Ecto neural progenitor cell (in vitro differentiated cells): ENCODE measurements at places on chromosomes 12 and 14.

DNA sequence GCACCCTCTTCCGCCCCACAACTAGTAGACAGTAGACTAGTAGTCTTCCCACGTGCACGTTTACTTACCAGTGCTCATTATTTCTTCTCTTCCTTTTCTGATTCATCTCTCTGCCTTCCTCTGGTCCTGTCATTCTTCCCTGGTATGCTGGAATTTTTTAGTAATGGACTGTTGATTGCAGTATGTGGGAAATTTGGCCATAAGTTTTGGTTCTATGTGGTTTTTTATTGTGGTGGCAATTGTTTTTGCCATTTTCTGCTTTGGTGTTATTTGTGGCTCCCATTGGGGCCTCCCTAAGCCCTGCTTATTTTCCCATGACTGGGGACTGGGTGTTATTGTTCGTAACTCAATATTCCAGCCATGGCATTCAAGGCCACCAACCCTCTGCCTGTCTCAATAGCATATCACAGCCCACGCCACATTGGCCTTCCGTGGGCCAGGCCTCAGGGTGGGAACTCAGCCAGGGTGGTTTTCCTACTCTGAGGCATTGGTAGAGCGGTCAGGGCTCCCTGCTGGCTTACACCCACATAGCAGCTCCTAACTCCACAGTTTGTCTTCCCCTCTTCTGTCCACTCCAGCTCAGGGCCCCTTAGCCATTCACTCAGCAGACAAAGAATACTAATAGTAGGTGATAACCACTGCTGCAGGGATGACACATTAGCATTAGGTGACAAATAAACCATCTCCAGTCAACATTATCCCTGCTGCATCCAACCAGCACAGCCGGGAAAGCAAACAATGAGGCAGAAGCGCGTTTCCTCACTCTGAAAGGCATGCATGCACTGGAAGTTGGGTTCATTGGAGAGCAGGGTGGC is 321.5 kb downstream of the CACNA1C start:
- DNase-seq = no peak

GRCh38 chr14:88765130-88765529 is 27.6 kb downstream of the EML5 start:
- DNase-seq = no peak

DNA sequence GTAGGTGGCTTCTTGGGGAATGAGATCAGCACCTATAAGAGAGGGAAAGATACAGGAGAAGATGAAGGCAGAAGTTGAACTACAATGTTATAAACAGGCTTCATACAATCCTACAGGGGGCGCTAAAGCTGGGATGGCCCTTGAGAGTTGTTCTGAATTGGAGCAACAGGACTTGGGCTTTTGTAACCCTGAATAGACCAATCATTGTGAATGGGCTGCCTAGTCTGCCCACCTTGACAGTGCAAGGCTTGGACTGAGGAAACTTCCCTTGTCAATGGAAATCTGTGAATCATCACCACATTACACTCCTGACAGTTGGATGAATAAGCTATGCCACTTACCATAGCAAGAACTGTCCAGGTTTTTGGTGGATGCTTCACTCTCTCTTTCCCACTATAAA is 306.1 kb downstream of the KCNC2 start:
- no peak for DNase-seq

GRCh38 chr12:126055521-126055920 is 990.3 kb downstream of the AACS start:
- DNase-seq = no peak

GRCh38 chr14:93375673-93376156 is 28.7 kb downstream of the COX8C start:
- no peak for DNase-seq

GRCh38 chr12:66920205-66920604 is 241.3 kb upstream of the GRIP1 start:
- DNase-seq = no peak

- DNase-seq = no peak
These were observed 57.5 kb downstream of the EML1 start for GRCh38 chr14:99850709-99851108.

- DNase-seq = no peak
These were observed 19.4 kb downstream of the KTN1 start for GRCh38 chr14:55599250-55599879.
